ENCODE measurements at places on chromosomes 7 and 10.

GRCh38 chr10:17365402-17365801, 89.0 kb downstream of the ST8SIA6 start:
- DNase-seq: no peak

GRCh38 chr7:100852048-100852872, at the start of gene SLC12A9:
Gene SLC12A9, plus strand, starts transcription at chr7:100852713. Its CDS starts 1,485 bp downstream, at chr7:100854198.
- DNase-seq: peak; percentile 67

DNA sequence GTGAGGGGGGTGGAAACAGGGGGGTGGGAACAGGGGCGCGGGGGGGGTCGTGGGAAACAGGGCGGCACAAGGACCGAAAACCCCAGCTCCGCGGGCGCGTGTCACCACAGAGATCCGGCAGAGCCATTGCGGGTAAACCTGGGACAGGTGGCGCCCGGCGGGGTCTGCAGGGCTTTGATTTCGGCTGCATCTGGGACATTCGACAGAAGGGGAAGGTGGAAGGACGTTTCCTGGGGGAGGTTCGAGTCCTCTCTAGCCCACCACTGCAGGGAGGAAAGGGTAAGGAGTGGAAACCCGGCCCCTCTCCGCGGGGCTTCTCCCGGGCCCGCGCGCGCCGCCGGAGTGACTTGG, 7.5 kb downstream of the NKX2-3 start:
- no peak for DNase-seq

GRCh38 chr10:98885378-98885777, 350.3 kb downstream of the HPSE2 start:
- no peak for DNase-seq

- DNase-seq: no peak
Observed at GRCh38 chr10:90939648-90940047, 18.8 kb upstream of the ANKRD1 start.

DNA sequence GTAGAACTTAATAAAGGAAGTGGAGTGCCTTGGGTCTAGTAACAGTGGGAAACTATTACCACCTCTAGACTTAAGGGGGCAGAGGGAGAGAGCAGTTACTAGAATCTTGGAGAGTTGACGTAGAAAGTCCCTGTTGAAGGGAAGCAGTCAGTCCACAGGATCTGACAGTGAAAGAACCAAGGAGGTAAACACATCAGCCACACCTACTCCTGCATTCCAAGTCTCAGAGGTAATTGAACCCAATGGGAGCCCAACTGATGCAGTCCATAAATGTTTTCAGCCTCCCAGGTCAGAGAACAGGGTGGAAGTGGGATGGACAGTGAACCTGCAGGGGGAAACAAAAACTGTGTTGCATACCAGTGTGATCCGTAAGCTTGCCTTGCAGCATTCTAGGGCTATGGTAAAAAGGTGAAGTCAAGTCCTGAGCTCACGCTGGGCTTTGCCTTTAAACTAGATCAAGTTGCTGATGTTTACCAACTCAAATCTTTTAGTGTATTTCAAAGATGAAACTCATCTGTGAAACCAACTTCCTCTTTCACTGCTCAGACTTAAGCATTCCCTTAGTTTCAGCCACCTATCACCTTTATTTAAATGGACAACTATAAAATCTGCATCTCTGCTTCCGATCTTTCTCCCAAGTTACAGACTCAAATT, 57.2 kb downstream of the SLC16A12 start:
- no peak for DNase-seq

- no peak for DNase-seq
Observed at GRCh38 chr10:111999205-111999914, 184.2 kb downstream of the GPAM start.

GRCh38 chr10:132313305-132313704, 5.6 kb upstream of the STK32C start:
- no peak for DNase-seq

GRCh38 chr7:149525280-149525679, 27.7 kb upstream of the ZNF746 start:
- DNase-seq: no peak

DNA sequence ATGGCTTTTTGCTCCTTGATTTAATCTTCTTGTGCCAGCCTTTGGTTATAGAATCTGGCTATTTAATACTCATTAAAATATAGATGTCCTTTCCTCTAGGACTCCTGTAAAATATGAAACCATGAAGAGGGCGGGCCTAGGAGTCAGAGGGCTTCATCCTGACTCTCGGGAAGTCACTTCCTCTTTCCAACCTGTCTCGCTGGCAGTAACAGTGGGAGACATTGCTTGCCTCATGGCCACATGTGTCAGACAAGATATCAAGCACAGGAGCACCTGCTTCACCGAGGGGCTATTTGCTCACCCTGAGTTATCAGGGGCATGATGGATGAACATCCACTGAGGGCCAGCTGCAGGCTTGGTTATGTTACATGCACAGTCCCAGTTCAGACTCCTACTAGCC, 31.0 kb downstream of the SLIT1 start:
- no peak for DNase-seq

DNA sequence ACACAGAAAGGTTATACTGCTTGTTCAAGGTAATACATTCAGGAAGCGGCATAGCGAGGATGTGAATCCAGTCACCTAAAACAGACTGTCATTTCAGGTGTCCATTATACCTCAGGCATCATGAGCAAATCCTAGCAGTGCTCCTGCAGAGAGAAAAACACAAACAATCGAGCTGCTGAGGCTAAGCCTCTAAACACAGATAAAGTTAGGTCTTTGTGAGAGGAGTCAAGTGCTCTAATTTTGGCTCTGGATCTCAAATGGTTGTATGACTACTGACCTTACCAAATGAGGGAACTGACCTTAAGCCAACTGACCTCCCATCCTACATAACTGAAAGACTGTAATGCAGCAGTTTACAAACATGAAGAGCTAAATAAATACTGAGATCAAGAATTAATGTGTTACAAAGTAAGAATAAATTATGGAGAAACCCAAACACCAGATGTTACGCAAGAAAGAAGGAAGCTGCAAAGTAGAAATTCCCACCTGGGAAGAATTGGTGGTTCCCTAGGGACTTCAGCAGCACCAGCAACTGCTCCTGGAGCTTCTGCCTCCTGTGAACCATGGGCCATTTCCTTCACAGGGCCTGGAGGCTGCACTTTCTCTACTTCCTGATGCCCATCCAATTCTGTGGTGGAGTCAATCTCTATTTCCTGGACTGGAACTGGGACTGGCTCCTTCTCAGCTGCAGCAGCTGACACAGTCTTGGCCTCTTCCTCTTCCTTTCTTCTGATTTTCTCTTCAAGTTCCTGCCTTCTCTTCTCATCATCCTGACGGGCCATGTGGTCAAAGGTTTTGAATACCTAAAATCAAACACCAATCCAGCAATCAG, 5.8 kb downstream of the NUDCD3 start:
- no peak for DNase-seq

DNA sequence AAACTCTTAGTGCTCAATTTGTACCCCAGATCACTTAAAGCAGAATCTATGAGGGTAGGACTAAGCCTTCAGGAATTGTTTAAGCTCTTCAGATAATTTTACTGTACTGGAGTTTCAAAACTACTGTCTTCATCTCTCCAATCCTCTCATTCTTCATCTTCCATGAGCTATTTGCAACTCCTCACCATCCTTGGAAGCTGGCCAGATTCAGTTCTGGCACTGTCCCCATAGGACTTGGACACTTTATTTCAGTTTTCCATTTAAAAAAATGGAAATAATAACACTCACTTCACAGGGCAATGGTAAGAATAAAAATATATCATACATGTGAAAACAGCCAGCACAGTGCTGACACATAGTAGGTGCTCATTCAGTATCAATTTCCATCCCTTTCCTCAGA, 74.6 kb downstream of the PPP1R17 start:
- no peak for DNase-seq

- DNase-seq: peak; percentile 17
Observed at GRCh38 chr7:34949361-34949760, 87.9 kb downstream of the DPY19L1 start.

DNA sequence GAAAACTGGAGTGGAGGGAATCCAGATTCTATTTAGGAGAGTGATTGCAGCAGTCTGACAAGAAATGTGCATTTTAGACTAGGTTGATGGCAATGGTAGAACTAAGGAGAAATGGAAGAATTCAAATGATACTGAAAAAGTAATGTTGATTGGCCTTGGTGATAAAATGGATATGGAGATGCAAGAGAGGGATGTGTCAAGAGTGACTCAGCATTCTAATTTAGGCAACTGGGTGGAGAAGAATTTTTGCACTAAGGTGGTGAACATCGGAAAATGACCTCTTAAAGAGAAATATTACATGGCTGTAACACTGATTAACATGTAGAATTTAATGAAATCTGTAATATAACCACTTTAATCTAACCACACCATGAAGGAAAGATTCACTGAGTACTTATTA, 806.5 kb downstream of the PHTF2 start:
- no peak for DNase-seq

- no peak for DNase-seq
Observed at GRCh38 chr7:141698247-141699015, 3.5 kb downstream of the DENND11 start.

DNA sequence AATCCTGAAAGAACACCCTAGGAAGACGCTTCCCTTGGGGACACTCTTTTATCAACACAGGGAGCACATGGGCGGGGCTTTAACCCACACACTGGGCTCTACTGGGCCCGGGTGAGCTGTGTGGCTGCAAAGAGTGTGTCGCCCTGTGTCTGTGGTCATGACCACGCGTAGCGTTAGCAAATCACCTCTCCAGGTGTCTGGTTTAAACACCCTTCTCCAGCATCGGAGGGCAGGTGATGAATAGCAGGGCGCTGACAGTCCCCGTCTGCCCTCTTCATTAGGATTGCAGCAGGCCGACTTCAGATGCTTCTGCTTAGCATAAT, 127.7 kb downstream of the ADARB2 start:
- no peak for DNase-seq

GRCh38 chr10:80324086-80324485, 32.5 kb downstream of the DYDC1 start:
- DNase-seq: peak; percentile 3

DNA sequence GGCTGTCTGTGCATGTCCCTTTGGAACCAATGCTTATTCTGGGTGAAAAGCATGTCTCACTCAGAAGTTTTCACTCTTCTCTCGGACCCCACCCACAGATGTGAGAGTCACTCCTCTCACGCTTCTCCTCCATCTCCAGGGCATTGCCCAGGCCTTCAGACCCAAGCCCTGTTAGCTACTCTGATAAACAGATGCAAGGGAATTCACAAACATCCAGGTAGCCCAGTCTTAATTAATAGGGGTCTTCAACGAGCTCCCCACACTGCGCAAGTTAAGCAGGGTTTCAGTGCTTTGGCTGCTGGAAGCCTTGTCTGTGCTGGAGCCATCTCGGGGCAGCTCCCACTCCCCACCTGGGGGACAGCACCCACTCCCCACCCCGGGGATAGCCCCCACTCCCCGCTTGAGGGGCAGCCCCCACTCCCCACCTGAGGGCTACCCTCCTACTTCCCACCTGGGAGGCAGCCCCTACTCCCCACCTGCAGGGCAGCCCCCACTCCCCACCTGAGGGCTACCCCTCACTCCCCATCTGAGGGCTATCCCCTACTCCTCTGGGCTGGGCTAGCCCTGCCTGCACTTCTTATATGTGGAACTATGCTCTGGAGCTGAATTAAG, 8.7 kb downstream of the PKD1L1 start:
- DNase-seq: no peak

- DNase-seq: no peak
Observed at GRCh38 chr10:126895214-126895781, 9.9 kb upstream of the DOCK1 start.

GRCh38 chr10:42986633-42987032, 90.2 kb upstream of the RET start:
- DNase-seq: no peak

DNA sequence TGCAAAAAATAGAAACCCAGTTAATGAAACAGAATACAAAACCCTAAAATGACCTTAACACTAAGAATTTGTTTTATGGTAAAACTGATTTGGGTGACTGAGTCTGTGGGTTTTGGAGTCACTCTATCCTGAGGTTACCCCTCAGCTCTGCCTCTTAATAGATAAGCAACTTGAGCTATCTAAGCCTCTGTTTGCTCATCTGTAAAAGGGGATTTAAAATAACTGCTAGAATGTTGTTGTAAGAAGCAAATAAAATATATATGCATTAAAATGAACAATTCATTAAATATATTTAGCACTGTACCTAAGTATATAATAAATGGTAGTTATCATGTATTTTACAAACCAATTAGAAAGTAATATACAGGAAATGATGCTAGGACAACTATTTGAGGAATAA, 115.4 kb downstream of the CABCOCO1 start:
- no peak for DNase-seq

- no peak for DNase-seq
Observed at GRCh38 chr7:106692450-106693051, 31.6 kb upstream of the CCDC71L start.

DNA sequence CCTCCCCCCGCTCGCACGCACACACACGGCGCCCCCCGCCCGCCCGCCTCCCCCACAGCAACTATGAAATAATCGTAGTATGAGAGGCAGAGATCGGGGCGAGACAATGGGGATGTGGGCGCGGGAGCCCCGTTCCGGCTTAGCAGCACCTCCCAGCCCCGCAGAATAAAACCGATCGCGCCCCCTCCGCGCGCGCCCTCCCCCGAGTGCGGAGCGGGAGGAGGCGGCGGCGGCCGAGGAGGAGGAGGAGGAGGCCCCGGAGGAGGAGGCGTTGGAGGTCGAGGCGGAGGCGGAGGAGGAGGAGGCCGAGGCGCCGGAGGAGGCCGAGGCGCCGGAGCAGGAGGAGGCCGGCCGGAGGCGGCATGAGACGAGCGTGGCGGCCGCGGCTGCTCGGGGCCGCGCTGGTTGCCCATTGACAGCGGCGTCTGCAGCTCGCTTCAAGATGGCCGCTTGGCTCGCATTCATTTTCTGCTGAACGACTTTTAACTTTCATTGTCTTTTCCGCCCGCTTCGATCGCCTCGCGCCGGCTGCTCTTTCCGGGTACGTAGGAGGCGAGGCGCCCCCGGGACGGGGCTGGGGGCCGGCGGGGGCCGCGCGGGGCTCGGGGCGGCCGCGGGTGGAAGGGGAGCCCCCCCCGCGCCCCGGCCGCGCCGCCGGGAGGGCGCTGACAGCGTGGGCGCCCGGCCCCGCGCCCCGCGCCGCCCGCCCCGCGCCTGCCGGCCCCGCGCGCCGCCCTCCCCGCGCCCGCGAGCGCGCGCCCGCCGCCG, 441 bp downstream of the BMI1 start:
- DNase-seq: no peak

- no peak for DNase-seq
Observed at GRCh38 chr10:112232670-112233069, 49.1 kb upstream of the GPAM start.

DNA sequence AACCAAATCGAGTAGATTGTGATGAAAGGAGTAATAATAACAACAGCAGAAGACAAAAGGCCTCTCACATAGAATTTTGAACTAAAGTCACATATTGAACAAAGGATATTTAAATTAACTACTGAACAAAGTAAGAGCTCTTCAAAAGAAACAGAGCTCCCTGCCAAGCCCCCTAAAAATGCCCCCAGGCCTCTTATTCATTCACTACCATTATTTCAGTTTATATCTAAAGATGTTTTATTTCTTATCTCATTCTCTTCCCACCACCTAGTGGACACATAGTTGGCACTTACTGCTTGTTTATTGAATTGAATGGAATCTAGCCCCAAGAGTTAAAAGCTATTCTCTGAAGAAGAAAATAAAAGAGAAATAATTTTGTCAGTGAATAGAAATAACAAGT, 37.4 kb downstream of the VCL start:
- DNase-seq: no peak

All from fibroblast of skin of left biceps (primary cell).